ENCODE measurements at places on chromosomes 7 and 10. TPM values are rescaled to one million over a fixed set of nuclear protein-coding genes. Genes with fewer than 3 reads are reported as not detected.

POP7 gene
- total RNA-seq: 96.9 TPM

- no peak for DNase-seq
Observed at GRCh38 chr10:106930751-106931150, 233.8 kb downstream of the SORCS1 start.

GRCh38 chr7:143069912-143070500 lies 17.9 kb downstream of the OR6V1 start:
- no peak for DNase-seq

GRCh38 chr10:499991-500390 lies 189.5 kb downstream of the DIP2C start:
- no peak for DNase-seq

DNA sequence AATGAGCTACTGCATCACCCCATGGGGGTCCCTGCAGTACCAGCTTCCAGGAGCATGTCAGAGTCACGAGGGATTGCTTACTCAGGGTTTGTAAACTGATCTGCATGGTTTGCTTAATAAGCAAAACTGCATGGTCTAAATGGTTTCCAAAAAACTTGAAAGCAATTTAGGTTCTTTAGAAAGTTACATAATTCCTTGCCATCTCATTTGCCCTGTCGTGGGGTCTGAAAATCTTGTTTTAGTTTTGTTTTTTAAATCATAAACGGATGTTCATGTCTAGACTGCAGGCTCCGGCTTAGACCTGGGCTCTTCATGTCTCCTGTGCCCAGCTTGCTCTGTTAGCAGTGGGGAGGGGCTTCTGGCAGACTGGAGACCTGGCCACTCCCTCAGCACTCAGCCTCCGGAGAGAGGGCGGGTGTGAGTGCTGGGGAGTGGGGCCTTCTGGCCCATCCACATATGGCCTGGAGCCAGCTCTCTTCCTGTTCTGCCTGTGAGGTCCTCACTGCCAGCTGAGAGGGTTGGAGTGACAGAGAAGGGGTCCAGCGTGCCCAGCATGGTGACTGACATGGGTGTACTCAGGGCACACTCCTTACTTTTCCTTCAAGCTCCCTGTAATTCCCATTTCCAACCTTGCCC lies 17.5 kb downstream of the PRF1 start:
- peak; percentile 91 for DNase-seq

DNA sequence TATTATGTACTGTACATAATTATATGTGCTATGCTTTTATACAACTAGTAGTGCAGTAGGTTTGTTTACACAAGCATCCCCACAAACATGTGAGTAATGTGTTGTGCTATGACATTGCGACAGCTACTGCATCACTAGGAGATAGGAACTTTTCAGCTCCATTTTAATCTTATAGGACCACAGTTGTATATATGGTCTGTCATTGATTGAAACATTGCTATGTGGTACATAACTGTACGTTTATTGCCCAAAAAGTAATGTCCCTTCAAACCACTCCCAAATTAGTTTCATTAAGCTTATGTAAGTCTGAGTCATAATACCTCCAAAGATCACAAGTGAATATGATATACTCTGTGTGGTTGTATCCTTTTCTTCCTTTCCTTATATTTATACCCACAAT lies 183.2 kb upstream of the POT1 start:
- DNase-seq: no peak

GRCh38 chr10:4492202-4492601 lies 333.8 kb upstream of the AKR1E2 start:
- DNase-seq: no peak

DNA sequence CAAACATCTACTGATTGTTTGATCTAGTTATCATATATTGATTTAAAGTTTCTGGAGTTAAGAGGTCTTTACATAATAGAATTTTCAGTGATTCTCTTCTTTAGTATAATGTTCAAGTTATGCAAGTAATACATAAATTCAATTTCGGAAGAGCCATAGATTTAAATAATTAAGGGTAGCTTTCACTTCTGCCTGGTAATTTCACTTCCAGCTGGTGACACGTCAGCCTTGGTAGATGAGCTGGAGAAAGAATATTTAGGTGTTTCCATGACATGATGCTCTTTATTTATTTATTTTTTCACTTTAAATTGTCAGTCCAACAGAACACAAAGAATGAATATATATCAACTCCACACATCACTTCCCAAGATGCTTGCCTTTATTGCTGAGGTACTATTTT lies 5.2 kb upstream of the OTUD1 start:
- no peak for DNase-seq

CPA4 gene
- total RNA-seq: not detected

DNA sequence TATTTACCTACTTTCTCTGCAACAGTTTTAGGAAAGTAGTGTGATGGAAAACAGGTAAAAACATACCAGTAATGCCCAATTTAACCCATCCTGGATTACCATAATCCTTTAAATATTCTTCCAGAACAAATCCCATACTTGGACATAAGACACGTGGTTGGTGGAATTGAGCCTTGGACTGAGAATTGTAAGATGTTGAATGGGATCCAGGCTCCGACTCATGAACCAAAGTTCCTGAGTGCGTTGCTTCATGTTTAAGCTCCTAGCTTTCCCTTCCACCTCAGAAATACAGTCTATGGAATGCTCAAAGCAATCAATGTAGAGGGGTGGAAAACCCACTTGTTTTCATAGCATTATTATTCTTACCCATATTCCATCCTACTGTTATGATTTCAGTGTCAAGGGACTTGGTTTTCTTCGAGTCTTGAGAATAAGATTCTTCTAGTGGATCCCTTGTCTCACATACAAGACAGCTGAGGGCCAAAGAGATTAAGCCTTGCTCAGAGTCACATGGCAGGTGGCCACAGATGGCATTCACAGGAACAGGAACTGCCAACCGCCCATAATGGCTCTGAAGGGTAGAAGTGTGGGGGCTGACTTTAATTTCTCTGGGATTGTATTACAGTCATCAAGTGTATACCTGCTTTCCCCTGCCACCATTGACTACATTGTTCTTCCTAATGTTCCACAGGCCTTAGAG lies 171.2 kb downstream of the GFRA1 start:
- DNase-seq: no peak

TPK1 gene
- 3.1 TPM for total RNA-seq
